ENCODE measurements at places on chromosomes 6 and 20. TPM values are rescaled to one million over a fixed set of nuclear protein-coding genes. Genes with fewer than 3 reads are reported as not detected.

DNA sequence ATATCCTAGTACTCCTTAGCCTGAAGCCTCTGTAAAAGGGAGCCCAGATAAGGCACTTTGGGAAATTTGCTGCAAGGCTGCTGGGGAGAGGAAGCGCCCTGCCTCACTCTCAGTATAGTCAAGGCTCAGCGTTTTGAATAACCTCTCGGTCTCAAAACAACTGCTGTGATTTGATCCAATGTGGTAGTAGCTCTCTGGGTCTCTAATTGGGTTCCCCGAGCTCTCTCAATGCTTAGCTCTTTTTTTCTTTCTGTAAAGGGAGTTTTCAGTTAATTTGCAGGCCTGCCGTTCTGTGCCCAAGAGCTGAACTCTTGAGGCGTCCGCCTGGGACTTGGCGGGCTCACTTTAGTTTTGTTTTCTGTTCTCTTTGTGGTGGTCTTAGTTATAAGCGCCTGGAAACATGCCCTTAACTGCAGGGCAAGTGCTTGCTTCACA, 41.2 kb downstream of the ZHX3 start:
- no peak for DNase-seq

GRCh38 chr6:143535189-143535614, 23.7 kb upstream of the FUCA2 start:
- no peak for DNase-seq

DNA sequence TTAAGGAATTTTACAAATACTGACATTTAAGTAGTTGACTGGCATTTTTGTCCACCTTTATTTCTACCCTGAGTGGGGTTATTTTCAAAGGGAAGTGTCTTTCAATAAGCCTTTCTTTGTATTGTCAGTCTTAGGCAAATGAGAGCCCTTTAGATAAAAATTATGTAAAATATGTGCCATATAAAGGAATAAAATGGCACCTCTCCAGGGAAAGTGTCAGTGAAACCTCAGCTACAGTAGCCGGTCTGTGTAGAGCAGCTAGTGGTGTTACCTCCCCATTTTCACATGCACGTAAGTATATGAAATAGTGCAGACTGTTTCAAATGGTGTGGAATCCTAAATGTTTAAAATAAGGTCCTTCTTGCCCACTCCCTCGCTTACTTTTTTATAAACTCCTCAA, 5.0 kb downstream of the FAM217B start:
- no peak for DNase-seq

GRCh38 chr20:51602131-51602530, 59.6 kb upstream of the NFATC2 start:
- no peak for DNase-seq

Gene GDAP1L1
- polyA plus RNA-seq: 5.9 TPM
